Activated naive CD4-positive, alpha-beta T cell (primary cell): ENCODE measurements at places on chromosomes 2 and 18.

- DNase-seq: no peak
Measured at GRCh38 chr18:63590373-63590772, 3.2 kb downstream of the SERPINB13 start.

DNA sequence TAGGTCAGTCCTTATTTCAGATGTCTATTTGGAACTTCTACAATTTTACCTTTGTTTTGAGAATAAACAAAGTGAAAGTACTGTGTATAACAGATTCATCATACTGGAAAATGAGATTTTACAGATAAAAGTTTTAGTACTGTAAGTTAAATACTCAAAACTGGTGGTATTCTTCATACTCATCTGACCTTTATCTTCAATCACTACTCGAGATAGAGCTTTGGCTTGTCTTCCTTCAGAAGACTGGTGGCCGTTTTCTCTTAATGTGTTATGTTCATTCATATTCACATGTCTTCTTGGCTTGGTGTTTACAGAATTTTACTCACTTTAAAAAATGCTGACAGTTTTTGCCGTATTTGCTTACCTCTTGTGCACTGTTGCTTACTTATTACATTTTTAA is 2.1 kb downstream of the SPOPL start:
- no peak for DNase-seq

DNA sequence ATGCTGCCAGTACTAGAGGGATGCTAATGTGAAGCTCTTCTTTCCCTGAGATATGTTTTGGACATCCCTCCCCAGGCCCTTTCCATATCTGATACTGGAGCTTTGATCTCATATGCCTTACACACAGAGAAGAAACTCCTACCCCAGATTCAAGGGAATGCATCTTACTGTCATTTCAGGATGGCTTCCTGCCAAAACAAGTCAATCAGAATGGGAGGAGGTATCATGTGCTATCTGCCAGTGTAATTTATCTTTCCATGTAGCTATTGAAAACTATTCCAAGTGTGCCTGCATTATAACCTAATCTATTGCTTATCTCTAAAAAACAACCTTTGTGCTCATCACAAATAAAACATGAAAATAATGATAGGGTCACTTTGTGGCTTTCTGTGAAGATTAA is 269.9 kb upstream of the SETBP1 start:
- no peak for DNase-seq

DNA sequence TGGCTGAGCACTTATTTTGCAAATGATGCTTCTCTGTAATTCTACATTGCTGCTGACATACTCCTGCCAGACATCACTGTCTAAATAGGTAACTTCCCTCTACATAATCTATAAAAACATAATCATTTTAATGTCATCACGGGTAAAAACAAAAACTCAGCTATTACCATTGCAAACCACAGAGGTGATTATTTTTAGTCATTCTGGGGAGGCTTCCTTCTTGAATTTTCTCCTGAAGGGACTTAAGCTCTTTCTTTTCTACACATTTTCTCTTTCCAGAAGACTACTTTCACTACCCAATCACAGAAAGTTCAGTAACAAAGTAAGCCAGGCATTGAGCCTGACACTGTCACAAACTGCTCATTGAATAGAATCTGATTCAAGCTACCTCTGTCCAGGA is 40.4 kb upstream of the NFU1 start:
- no peak for DNase-seq

DNA sequence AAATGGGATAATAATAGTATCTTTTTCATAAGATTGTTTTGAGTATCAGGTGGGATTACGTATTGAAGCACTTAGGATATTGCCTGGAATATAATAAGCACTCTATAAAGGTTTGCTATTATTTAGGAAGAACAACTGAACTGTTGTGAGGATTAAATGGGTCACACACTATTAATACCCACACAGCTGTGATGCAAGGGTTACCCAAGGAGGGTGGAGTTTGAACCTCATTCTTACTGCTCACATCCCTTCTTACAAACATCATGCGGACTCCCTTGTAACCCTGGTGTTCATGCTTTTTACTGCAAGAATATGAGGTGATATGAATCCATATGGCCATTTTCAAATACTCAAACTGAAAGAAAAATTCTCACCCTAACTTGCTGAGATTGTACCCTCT is 113.5 kb downstream of the KCTD1 start:
- no peak for DNase-seq

GRCh38 chr2:64722291-64723044 is 68.8 kb upstream of the SERTAD2 start:
- no peak for DNase-seq

GRCh38 chr2:6177811-6178210 is 485.6 kb downstream of the SOX11 start:
- DNase-seq: no peak

GRCh38 chr2:20188851-20189250 is 36.1 kb downstream of the SDC1 start:
- no peak for DNase-seq

DNA sequence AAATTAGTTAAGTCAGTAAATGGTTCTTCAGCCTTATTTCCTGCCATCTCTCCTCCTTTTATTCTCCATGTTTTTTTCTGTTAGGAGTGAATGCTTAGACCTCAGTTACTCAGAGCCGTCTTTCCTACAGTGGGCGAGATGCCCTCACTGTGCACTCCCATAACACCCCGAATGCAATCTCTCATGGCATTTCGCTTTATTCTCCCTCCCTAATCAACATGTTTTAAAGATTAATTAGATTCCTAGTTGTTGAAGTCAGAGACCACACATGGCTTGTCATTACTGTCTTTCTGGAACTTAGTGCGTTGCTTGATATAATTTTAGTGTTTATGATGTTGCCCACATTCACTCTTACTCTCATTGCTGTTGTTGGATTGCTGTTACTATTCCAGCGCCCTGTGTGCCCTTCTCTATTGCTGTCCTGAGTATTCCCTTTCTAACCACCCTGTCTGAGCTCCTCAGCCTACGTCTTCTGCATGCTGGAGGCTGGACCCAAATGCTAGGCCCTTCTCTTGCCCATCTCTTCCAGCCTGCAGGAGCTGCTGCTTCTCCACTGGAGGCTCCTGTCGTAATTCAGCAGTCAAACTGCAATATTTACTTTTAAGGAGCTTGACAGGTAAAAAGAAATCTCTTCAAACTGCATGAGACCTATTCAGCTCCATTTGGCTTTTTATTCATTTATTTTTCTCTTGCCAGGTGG is 99.3 kb downstream of the MAP2 start:
- DNase-seq: no peak

DNA sequence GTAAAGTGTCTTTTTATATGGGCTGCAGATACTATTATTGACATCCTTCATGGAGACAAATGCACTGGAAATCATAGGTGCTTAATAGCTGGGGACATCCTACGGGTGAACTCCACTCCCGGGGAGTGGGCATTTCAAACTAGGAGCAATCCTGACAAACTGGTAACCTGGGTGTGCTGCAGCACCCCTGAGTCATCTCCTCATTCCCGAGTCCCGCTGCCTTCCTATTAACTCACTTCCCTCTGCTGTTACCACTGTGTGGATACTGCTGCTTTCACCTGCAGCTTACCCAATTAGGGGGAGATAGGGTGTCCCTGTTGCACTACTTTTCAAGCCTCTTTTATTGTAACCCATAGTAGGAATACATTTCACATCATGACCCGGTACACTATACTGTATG is 134.2 kb downstream of the RAPGEF4 start:
- no peak for DNase-seq

DNA sequence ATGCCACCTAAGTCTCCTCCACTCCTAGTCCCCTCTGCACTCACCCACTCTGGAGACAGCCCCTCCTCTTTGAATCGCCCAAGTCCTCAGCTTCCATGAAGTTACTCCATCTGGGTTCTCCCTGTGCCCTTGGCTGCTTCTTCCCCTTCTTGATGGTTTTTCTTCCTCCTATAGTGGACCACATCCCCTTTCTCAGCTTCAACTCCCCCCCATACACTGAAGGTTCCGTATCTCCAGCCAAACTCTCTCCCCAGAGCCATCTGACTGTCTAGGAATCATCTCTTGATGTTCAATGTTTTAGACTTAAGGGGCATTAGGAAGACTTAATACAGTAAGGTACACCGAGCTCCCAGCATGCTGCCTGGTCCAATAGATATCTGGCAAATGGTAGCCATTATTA is 39.6 kb downstream of the EMX1 start:
- DNase-seq: no peak

GRCh38 chr2:204004912-204005311 is 68.3 kb downstream of the ICOS start:
- no peak for DNase-seq

GRCh38 chr18:3827236-3827845 is 377.4 kb downstream of the TGIF1 start:
- no peak for DNase-seq

DNA sequence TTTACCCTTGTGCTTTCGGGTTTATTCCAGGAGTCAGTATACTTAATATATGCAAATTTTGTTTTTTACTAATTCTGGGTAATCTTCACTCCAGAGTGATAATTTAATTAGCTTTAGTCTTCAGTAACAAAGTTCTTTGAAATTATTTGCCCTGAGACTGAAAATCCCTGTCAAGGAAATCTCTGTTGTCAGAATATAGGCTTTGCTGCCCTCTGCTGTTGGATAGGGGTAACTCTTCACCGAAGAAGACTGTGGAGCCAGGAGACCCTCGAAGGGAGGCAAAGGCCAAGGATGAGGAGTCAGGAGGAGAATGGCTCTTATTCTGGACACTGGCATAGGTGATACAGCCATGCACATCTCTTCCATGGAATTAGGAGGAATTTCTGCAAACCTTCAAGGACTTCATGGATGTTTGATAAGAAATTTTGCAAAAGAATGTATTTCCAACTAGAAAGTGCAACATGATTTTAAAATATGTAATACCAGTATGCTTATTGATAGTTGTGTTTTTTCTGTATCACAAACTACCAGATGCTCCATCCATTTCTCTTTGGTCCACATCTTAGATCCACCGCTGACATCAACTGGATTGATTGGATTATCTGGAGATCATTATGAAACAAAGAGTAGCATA is 182.3 kb downstream of the RDH14 start:
- no peak for DNase-seq
